Stimulated activated CD4-positive, alpha-beta T cell treated with anti-CD3 and anti-CD28 coated beads, Interleukin-4, amount 100 ng/mL, for 24 hours (primary cell): ENCODE measurements at places on chromosomes 16 and 17.
A peak's percentile ranks its signal among the peaks of the same experiment; 100 is the strongest.

- no peak for DNase-seq
Measured at GRCh38 chr17:18933102-18934058, 18.6 kb upstream of the SLC5A10 start.

DNA sequence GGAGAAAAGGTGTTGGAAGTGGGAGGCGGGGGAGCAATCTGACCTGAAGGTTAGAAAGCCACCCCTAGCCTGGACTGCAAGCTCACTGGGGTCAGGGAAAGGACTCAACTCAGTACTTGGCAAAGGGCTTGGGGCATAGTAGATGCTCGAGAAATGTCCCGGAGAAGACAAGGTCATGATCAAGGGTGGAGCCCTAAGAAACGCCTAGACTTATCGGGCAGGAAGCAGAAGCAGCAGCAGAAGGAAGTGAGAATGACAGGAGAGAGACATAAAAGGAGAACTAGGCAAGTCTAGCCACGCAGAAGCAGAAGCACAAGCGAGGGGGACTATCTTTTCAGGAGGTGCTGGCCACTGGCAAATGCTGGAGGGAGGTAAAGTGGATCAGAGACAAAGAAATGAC lies 10.2 kb downstream of the COTL1 start:
- no peak for DNase-seq

DNA sequence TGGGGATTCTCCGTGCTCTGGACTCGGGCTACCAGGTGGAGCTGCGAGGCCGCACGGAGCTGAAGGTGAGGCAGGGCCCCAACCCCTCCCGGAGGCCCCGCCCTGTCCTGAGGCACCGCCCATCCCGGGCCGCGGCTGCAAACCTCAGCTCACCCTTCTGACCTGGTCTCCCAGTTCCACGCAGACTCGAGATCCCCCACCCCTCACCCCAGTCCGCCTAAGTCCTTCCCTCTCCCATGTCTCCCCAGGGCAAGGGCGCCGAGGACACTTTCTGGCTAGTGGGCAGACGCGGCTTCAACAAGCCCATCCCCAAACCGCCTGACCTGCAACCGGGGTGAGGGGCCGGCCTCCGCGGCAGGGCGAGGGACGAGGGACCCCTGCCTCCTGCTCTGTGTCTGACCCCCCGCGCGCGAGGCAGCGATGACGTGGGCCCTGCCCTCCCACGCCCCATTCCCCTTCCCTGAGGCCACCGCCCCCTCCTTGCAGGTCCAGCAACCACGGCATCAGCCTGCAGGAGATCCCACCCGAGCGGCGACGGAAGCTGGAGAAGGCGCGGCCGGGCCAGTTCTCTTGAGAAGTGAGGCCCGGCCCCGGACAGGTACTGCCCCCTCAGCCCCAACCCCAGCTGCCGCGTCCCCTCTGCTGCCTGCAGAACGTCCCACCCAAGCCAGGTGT lies 13.7 kb downstream of the GUCY2D start:
- peak; percentile 14 for DNase-seq

- DNase-seq = no peak
Measured at GRCh38 chr16:56469748-56470147, 18.4 kb downstream of the OGFOD1 start.

- no peak for DNase-seq
Measured at GRCh38 chr16:12496186-12496585, 307.5 kb downstream of the CPPED1 start.

DNA sequence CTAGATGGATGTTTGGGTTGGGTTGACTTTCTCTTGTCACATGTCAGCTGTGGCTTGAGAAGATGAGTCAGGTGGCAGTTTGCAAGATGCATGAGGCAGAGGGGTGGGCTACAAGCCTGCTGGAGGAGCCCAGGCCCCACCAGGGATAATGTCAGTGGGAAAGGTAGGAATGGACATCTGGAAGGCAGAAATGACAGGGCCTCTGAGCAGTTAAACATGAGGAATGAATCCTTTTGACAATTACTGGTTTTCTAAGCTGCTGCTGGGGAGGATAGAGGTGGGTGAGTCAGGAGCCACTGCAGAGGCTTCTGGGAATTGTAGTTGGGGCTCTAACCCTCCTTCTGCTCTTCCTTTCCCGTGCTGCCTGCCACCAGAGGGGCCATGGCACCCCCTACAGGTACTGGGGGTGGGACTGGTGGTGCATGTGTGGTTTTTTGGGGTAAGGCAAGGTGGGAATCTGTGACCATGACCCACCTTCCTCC lies 15.7 kb downstream of the SLC52A1 start:
- peak; percentile 43 for DNase-seq

DNA sequence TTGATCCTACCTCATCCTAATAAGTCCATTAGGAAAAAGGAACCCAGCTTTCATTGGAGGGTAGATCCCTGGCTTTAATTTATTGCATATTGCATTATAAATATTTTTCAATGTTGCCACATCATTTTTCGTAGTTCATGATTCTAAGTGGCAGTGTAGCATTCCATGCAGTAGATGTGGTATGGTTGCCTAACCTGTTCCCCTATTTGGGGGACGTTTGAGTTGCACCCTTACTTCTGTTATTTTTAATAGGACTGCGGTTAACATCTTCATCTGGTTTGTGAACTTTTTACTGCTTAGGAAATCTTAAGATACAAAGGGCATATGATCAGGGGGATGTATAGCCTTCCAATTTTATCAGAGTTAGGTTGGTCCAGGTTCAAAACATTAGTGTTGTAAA lies 5.4 kb downstream of the SCPEP1 start:
- no peak for DNase-seq

GRCh38 chr16:24815021-24815420 lies 30.7 kb upstream of the SLC5A11 start:
- DNase-seq = no peak
